Body of pancreas (tissue), 4 donors: ENCODE measurements at places on chromosomes 12 and 14. TPM values are rescaled to one million over a fixed set of nuclear protein-coding genes. Genes with fewer than 3 reads are reported as not detected.

DNA sequence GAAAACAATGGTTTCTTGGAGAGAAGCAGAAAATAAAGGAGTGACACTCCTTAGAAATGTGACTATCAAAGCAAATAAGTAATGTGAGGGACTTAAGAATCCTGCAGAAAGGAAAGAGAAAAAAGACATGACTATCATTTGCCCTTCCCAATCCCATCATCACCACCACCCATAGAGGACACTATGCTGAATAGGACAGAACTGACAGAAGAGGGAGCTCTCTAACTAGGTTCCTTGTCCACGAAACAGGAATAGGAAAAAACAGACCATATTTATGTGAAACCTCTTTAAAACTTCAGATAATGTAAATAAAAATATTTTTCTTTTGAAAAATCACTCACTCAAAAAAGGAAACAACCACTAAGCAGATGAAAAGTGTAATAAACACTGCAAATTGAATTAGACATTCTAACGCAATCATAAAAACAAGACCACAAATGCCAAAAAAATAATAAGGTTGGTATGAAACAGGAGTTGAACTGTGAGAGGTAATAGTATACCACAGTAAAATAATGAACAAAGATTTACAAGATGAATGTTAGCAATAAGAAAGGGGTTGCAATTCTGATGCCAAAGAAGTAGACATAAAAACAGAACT lies 24.1 kb downstream of the KLRD1 start:
- DNase-seq: no peak

DNA sequence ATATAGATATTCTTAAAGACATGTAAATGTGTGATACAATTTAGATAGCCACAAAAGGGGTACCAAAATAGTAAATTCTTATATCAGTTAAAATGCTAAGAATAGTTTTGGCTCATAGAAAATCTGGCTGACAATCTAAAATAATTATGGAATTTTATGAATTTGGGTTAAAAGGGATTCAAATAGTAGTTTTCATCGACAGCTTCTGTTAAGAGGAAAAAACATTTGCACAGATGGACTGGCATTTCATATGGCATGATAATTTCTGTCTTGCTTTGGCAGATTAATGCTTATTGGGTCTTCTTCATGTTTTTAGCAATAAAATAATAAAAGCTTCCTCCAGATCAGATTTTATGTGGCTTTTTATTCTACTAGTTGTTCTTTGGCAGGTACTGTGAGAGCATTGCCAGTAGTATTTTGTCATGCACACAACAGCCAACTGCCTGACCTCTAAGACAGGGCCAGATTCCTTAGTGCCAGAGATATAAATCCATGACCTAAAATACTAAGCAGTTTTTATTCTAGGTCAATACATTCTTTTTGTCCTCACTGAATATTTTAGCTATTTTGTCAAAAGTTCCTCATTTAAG lies 9.1 kb downstream of the ABCD2 start:
- no peak for DNase-seq

DNA sequence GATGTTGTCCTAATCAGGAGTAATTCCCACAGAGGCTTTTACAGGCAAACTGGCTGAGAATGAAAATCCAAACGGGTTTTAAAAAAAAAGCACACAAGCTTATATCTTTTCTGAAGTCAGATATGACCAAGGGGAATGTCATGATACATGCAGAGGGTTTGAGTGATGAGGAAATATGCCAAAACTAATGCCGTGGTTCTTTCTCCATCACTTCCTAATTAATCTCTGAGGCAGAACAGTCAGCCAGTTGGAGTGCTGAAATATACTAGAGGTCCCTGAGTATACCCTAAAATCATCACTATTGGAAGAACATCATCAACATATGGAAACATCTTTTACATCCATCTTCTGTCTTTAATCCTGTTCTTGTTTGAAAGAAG lies 160.8 kb upstream of the FAR2 start:
- no peak for DNase-seq

Gene IRAK3
- 6.2 TPM for total RNA-seq

- DNase-seq: no peak
Measured at GRCh38 chr14:88075269-88075981, 70.5 kb downstream of the GPR65 start.

DNA sequence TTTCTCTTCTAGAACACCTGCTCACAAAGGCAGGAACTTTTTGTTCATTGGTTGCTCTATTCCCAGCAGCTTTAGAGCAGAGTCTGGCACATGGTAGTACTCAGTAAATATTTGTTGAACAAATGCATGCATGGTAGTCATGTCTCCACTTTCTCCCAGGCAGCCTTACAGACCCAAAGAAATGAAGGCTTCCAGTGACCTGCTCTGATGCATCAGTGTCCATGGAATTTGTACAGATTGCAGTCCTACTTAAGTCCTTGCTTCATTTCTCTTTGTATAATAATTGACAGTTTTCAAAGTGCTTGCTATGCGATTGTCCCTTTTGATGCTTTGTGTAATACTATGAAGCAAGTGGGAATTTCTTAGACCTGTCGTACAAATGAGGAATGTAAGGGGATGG lies 119.6 kb downstream of the DERA start:
- no peak for DNase-seq

DNA sequence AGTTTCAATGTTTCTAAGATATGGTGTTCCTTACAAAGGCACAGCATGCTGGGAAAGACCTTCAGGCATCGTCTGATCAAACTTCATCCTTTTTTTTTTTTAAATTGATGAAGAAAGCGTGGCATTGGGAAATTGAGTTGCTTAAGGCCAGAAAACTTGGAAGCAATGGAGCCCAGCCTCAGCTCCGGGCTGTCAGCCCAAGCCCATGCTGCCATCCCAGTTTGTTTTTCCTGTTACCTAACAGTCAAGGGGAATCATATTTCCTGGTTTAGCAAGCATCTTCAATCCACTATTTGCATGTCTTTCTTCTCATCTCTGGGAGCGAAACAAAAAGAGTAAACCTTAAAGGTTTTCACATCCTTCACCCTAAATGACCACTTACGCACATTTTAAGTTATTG lies 200.2 kb downstream of the CHST11 start:
- DNase-seq: no peak

Gene TBC1D30
- 68.7 TPM for total RNA-seq

GRCh38 chr12:68971404-68971803 lies 38.4 kb upstream of the CPM start:
- DNase-seq: no peak

GRCh38 chr14:22928237-22929103 lies 706 bp downstream of the PRMT5 start:
- DNase-seq: no peak

DNA sequence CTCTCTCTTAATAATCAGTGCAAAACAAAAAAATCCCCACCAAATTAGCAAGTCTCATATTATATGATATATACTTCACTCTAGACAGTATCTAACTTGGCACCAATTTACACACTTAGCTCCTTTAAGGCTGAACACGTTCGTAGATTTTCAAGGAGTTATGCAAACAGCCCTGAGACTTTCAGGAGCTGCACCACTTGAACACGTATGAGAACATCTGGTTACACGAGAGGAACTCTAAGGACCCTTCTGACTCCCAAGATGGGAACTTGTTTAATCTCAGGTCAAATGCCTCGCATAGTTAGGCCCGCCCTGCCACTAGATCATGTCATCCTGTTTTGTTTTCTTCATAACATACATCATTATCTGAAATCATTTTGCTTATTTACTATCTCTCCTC lies 10.0 kb downstream of the SPRING1 start:
- DNase-seq: no peak

Gene ESRRB
- total RNA-seq: not detected

GRCh38 chr12:19916196-19916753 lies 452.1 kb upstream of the PDE3A start:
- no peak for DNase-seq

GRCh38 chr14:70283156-70283555 lies 76.3 kb downstream of the COX16 start:
- DNase-seq: no peak

Gene CISTR
- total RNA-seq: not detected

Gene SOX5
- 10.4 TPM for total RNA-seq

DNA sequence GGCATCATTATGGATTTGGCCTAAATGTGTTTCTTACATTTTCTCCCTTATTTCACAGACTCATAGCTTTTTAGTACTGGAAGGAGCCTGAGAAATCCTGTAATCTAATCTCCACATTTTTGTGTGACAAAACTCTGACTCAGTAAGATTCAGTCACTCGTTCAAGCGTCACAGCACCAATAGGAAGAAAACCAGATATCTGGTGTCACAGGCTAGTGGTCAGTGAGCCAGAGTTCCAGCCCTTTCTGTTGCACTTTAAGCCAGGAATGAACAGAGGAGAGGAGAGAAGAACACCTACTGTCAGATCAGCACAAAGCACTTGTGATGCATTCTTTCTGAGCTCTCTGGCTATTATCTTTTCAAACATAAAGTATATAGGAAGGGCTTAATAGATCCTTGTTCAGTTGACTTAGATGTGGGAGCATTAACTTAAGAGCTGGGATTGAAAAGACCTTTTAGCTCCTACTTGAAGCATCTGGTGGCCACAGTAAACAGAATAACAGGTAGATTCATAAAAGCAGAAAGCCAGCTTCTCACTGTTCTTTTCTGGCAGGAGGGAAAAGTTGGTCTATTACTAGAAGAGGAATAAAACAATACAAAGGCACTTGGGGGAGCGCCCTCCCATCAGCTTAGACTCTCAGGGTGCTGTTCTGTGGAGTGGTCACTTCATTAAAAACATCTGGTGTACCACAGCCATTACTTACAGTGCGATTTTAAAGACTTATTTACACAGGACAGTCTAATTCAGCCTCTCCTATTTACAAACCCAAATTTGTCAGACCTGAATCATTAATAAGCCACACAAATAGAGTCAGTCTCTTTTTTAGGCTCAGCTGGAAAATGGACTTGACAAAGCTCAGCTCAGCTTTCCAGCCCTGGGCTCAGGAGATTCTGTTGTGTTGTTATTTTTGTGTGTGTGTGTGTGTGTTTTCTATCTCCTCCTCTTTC lies 12.2 kb upstream of the NID2 start:
- DNase-seq: no peak

GRCh38 chr14:61699027-61699426 lies 3.7 kb downstream of the HIF1A start:
- no peak for DNase-seq

- DNase-seq: no peak
Measured at GRCh38 chr12:1391722-1392121, 202.7 kb downstream of the FBXL14 start.

Gene CCDC91
- 35.6 TPM for total RNA-seq

Gene TSPAN9
- total RNA-seq: 14.0 TPM

GRCh38 chr14:103969961-103970360 lies 27.6 kb upstream of the RD3L start:
- no peak for DNase-seq

Gene CMA1
- not detected for total RNA-seq

Gene POTEG
- not detected for total RNA-seq

Gene ZFC3H1
- 116 TPM for total RNA-seq

Gene KLRG1
- 0.99 TPM for total RNA-seq

Gene CCND2
- total RNA-seq: 32.2 TPM

Gene SERPINA12
- not detected for total RNA-seq

- peak; percentile 19 for DNase-seq
Measured at GRCh38 chr12:90090929-90091651, 382.5 kb upstream of the ATP2B1 start.

Gene CLBA1
- 21.1 TPM for total RNA-seq

Gene TAS2R50
- total RNA-seq: 3.1 TPM

Gene SLC7A8
- total RNA-seq: 17.8 TPM

DNA sequence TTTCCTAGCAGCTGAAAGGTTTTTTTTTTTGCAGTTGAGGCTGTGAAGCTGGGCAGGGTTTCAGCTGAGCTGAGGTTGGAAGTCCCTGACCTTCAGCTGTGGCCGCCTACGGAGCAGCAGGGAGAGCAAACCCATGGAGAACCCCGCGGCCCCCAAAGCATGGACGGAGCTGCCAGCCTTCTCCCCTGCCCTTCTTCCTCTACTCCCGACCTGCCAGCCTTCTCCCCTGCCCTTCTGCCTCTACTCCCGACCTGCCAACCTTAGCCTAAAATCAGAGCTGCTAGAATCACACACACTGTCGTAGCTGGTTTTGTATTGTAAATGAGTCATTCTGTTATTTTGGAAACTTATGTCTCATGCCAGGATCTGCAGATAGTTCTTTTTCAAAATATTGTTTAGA lies 74.6 kb downstream of the PPP2R5C start:
- no peak for DNase-seq

Gene PROX2
- not detected for total RNA-seq

- DNase-seq: no peak
Measured at GRCh38 chr14:38500125-38500524, 244.2 kb upstream of the CLEC14A start.

DNA sequence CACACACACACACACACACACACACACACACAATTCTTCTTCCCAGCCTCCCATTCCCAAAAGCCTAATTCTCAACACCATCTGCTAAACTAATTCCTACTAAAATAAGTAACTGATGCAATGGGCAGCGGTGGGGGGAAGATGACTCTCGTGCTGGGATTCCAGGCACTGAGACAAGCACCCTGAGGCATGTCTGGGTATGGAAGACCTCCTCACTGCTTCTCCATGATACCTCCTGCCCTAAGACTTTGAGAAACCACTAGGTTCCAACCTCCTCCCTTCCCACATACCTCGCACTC lies 789 bp upstream of the VWF start:
- no peak for DNase-seq

Gene SERPINA1
- total RNA-seq: 86.4 TPM

DNA sequence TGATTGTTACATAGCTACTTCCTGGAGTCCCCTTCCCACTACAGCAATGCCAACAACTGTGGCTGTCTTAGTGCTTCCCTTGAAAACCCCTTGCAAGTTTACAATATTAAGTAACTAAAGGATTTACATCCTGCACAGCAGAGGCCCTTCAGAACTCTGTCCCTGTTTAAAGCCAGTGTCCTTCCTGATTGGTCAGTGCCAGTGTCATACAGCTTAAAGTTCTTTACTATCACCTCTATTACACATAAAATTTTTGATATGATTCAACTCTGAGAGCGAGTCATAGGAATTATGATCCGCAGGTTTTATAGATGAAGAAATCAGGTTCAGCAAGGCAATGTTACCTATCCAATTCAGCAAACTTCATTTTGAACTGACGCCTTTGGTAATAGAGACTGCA lies 91.4 kb upstream of the ALX1 start:
- DNase-seq: no peak

- peak; percentile 52 for DNase-seq
Measured at GRCh38 chr14:101834800-101835547, 73.5 kb downstream of the PPP2R5C start.

DNA sequence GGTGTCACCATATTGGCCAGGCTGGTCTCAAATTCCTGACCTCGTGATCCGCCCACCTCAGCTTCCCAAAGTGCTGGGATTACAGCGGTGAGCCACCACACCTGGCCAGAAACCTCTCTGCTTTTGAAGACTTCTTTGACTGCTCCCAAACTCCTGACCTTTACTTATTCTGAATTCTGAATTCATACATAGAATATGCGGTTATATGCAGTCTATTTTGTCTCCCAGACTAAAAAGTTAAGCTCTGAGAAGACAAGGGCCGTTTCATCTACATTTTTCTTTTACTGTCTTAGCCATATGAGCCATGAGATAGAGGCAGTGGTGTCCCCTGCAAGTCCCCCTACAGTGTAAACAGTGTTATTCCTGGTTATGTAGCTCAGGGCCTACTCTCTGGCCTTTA lies 179.3 kb downstream of the NTF3 start:
- no peak for DNase-seq

GRCh38 chr12:75760573-75761294 lies 249.3 kb upstream of the KRR1 start:
- DNase-seq: no peak

GRCh38 chr14:71022939-71023338 lies 115.7 kb downstream of the PCNX1 start:
- no peak for DNase-seq
